Activated CD4-positive, alpha-beta T cell treated with anti-CD3 and anti-CD28 coated beads, Interleukin-2, amount 10 ng/mL, durations not matched to agents 24 days and 14 days (primary cell): ENCODE measurements at places on chromosomes 2 and 18. TPM values are rescaled to one million over a fixed set of nuclear protein-coding genes. Genes with fewer than 3 reads are reported as not detected.

CNGA3 gene
- not detected in 2 replicates for total RNA-seq

ABCB11 gene
- not detected in 2 replicates for total RNA-seq

NPPC gene
- 0.76 and 2.2 TPM in 2 replicates for total RNA-seq

ANKRD29 gene
- total RNA-seq = not detected in 2 replicates

DNA sequence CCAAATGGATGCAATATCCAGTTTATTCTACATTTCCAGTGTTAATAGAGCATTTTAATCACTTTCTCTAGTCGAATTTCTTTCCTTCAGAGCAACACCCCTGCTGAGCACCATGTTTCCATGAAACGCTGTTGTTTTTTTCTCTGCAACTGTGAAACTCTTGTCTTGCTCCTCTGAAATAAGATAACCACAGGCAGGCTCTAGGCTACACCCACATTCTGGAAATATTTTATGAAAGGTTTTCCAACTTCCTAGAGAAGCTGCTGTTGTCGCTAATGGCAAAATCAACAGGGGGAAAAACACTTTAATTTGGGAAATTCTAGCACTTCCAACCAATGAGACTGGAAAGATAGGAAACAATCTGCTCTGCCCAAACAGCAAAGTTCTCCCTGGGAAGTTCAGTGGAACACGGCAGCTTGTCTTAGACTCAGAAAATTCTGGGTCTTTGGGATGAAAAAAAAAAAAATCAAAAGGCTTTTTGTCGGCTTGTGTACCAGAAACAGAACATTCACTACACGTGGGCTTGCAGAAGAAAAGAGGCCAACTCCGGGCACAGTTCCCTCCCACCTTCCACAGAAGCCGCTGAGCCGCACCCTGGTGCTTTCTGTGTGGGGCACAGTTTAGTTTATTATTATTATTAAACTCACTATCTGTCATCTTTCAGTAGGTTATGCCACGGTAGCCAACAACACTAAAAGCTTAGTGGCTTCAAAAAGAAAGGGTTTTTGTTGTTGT, 98.7 kb downstream of the MMADHC start:
- H3K36me3 ChIP-seq = no peaks in the 10 kb centered on the region
- H3K27ac ChIP-seq = no peak overlapping the region
- no peaks in the 10 kb centered on the region for H3K4me1 ChIP-seq

DNA sequence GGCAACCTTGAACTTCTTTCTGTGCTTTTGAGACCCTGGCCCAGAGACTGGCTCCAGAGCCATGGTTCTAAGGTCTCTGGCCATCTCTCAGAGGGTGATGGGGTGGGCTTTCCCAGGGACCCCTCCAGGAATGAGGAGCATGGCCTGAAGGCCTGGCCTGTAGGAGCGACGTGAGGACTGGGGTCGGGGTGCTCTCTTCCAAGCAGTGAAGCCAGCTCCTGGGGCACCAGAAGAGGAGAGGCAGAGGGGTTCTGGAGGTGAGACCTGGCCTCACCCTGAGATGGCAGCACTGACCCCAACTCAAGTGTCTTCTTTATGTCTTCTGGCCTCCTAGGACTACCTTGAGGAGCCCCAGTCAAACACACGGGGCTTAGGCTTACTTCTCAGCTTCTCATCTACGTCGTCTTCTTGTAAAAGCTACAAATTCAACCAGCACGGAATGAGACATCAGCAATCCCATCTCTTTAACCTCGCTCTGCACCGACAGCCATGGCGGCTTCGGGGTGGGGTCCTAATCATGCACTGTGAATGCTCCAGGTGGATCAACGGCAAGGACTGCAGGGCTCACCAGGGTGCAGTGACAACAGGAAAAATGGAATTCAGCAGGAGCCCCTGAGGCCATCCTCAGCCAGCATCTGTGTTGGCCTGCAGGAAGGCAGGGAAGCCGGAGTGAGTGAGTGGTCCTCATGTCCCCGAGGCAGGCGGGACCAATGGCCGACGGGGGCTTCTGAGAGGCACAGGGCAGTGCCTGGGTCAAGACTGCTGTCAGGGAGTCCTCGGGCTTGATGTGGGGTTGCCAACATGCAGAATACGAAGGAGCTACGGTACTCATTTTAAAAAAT, 214.1 kb downstream of the HDAC4 start:
- DNase-seq = no peak
- peaks cover 1% of the 10 kb centered on the region for H3K4me1 ChIP-seq
- H3K27me3 ChIP-seq = no peaks in the 10 kb centered on the region
- H3K27ac ChIP-seq = no peak overlapping the region
- no peak overlapping the region for H3K4me3 ChIP-seq
- H3K36me3 ChIP-seq = peaks cover 52% of the 10 kb centered on the region

DNA sequence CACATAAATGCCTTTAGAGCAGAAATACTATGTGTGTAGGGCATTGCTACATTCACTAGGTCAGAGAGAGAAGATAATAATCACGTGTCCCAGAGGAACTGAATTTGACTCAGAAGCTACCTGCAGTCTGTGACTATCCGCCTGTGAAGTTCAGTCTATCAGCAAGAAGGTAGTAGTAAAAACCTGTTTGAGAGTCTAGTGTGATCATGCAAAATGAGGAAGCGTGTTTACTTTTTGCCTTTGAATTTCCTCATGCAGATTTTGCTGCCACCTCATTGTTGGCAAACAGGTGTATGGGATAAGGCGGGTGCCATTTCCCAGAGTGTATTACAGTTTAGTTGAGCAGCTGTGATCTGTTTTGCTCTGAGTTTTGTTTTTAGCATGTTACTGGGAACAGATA, 403.9 kb upstream of the FANCL start:
- no peak overlapping the region for H3K4me3 ChIP-seq
- no peaks in the 10 kb centered on the region for H3K27me3 ChIP-seq
- DNase-seq = no peak
- no peaks in the 10 kb centered on the region for H3K36me3 ChIP-seq
- H3K4me1 ChIP-seq = no peaks in the 10 kb centered on the region
- H3K27ac ChIP-seq = no peak overlapping the region

DNA sequence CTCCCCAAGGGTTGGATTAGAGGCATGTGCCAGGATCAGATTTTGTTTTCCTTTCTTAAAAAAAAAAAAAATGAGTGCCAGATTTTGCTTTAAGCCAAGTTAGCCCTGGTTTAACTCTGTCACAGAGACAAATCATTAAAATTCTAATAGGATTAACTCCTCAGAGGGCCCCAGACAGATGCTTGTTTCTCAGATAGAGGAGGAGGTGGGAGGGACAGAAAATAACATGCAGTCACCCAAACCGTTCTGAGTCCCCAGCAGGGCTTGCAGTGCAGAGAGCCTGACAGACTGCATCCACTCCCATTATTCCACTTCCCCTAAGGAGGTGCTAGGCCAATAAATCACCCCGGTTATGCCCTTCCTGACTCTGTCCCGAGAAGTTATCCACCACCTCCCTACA, 6.3 kb upstream of the PROKR1 start:
- peaks cover 38% of the 10 kb centered on the region for H3K27me3 ChIP-seq
- no peaks in the 10 kb centered on the region for H3K36me3 ChIP-seq
- no peak for DNase-seq
- no peaks in the 10 kb centered on the region for H3K4me1 ChIP-seq

DNA sequence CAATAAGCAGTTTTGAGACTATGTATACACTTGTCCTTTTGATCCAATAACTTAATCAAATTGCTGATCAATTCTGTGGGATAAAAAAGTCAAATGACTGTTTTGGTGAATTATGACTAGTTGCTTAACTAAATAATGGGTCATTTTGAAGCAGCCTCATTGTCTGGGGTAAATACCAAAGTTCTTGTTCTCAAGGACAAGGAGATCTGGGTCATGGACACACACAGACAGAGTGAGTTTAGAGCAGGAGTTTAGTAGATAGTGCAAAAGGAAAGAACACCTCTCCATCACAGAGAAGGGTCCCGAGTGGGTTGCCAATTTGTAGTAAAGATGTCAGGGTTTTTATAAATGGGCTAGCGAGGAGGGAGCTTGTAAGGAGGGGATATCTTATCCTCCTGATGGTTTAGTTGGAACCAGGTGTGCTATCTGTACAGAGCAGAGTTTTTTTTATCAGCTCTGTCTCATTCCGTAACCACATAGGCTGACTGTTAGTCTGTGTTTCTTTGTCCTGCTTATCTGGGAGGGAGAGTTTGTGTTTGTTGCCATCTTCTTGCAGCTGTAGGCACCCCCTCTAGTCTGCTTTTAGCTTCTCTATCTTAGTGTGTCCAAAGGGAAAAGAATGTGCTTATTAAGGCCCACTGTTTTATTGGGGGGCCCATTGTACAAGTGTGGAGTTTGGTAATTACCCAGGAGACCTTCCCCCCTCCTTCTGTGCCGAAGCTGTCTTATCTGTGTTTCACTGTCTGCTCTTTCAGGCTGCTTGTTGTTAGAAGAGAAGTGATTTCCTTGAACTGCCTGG, 48.7 kb upstream of the C1GALT1C1L start:
- H3K27me3 ChIP-seq = peaks cover 13% of the 10 kb centered on the region
- H3K4me1 ChIP-seq = no peaks in the 10 kb centered on the region
- no peak overlapping the region for H3K4me3 ChIP-seq
- no peak overlapping the region for H3K27ac ChIP-seq
- no peaks in the 10 kb centered on the region for H3K36me3 ChIP-seq

GRCh38 chr18:40692871-40693270, 1262.2 kb upstream of the PIK3C3 start:
- H3K27me3 ChIP-seq = no peaks in the 10 kb centered on the region
- H3K36me3 ChIP-seq = no peaks in the 10 kb centered on the region

- H3K27ac ChIP-seq = no peak overlapping the region
- peaks cover 22% of the 10 kb centered on the region for H3K27me3 ChIP-seq
- DNase-seq = no peak
- peaks cover 5% of the 10 kb centered on the region for H3K4me1 ChIP-seq
- H3K4me3 ChIP-seq = no peak overlapping the region
- H3K36me3 ChIP-seq = no peaks in the 10 kb centered on the region
Measured at GRCh38 chr2:26621469-26622199, 19.5 kb downstream of the CIB4 start.

GRCh38 chr2:189548666-189549448, 31.7 kb downstream of the SLC40A1 start:
- no peaks in the 10 kb centered on the region for H3K36me3 ChIP-seq
- H3K4me3 ChIP-seq = no peak overlapping the region
- DNase-seq = no peak
- H3K4me1 ChIP-seq = no peaks in the 10 kb centered on the region

GRCh38 chr2:60094450-60094929, 459.0 kb downstream of the BCL11A start:
- H3K27me3 ChIP-seq = no peaks in the 10 kb centered on the region
- DNase-seq = no peak
- no peaks in the 10 kb centered on the region for H3K4me1 ChIP-seq
- no peaks in the 10 kb centered on the region for H3K36me3 ChIP-seq

DNA sequence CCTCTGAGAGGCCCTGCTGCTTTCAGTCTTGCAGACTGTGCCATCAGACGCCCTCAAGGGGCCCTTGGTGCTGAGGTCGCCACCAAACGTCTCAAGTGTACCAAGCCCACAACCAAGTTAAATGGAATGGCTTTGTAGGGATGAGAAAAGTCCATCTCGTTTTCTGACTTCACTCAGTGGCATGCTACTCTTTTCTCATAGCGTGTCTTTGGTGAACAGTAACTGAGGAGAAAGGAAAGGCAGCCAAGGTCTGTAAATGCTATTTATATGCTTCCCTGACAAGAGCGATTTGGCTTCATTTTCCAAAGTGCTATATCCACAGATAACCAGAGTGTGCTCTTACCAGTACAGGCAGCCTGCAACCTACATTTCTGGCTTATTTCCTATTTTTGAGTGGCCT, 123.0 kb downstream of the MTX2 start:
- peaks cover 12% of the 10 kb centered on the region for H3K27me3 ChIP-seq
- no peak overlapping the region for H3K4me3 ChIP-seq
- no peak overlapping the region for H3K27ac ChIP-seq
- DNase-seq = no peak
- H3K4me1 ChIP-seq = no peaks in the 10 kb centered on the region
- H3K36me3 ChIP-seq = no peaks in the 10 kb centered on the region

GRCh38 chr2:66478731-66479316, 43.9 kb downstream of the MEIS1 start:
- DNase-seq = no peak
- no peak overlapping the region for H3K4me3 ChIP-seq
- H3K27me3 ChIP-seq = no peaks in the 10 kb centered on the region
- H3K27ac ChIP-seq = no peak overlapping the region
- H3K4me1 ChIP-seq = no peaks in the 10 kb centered on the region
- no peaks in the 10 kb centered on the region for H3K36me3 ChIP-seq

DNA sequence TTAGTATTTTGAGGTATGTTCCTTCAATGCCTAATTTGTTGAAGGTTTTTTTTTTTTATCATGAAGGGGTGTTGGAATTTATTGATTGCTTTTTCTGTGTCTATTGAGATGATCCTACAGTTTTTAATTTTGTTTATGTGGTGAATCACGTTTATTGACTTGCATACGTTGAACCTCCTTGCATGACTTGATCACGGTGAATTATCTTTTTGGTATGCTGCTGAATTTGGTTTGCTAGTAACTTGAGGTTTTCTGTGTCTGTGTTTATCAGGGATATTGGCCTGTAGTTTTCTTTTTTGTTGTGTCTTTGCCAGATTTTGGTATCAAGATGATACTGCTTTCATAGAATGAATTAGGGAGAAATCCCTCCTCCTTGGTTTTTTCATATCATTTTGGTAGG, 23.9 kb downstream of the CLIP4 start:
- peaks cover 24% of the 10 kb centered on the region for H3K4me1 ChIP-seq
- H3K4me3 ChIP-seq = no peak overlapping the region
- H3K27ac ChIP-seq = no peak overlapping the region
- H3K27me3 ChIP-seq = no peaks in the 10 kb centered on the region
- peaks cover 71% of the 10 kb centered on the region for H3K36me3 ChIP-seq

GRCh38 chr18:54162431-54162830, 62.0 kb downstream of the MBD2 start:
- H3K27me3 ChIP-seq = no peaks in the 10 kb centered on the region
- no peak overlapping the region for H3K27ac ChIP-seq
- peaks cover 68% of the 10 kb centered on the region for H3K36me3 ChIP-seq
- peaks cover 25% of the 10 kb centered on the region for H3K4me1 ChIP-seq

DNA sequence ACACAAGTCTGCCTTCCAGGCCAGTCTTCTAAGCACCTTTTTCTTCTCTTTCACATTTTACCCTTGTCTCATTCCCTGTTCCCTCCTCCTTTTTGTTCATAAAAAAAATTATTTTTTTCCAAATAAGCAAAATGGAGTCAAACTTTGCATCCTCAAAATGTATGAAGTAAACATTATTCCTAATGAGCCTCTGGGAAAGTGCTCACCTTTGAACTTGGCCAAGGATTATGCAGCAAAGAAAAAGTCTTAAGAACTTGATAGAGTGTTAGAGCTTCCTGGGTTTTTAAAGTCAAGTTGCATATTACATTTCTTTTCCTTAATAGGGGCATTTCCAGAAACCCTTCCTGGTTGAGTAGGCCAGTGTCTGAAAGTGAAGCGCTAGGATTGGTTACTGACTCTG, 31.6 kb downstream of the EPAS1 start:
- H3K27me3 ChIP-seq = peaks cover 15% of the 10 kb centered on the region
- H3K27ac ChIP-seq = no peak overlapping the region
- peaks cover 8% of the 10 kb centered on the region for H3K4me1 ChIP-seq
- DNase-seq = no peak
- no peaks in the 10 kb centered on the region for H3K36me3 ChIP-seq
